ENCODE measurements at places on chromosomes 7 and 10.
A peak's percentile ranks its signal among the peaks of the same experiment; 100 is the strongest.

GRCh38 chr7:144006692-144007042, 6.5 kb downstream of the OR6B1 start:
- no peak for DNase-seq

DNA sequence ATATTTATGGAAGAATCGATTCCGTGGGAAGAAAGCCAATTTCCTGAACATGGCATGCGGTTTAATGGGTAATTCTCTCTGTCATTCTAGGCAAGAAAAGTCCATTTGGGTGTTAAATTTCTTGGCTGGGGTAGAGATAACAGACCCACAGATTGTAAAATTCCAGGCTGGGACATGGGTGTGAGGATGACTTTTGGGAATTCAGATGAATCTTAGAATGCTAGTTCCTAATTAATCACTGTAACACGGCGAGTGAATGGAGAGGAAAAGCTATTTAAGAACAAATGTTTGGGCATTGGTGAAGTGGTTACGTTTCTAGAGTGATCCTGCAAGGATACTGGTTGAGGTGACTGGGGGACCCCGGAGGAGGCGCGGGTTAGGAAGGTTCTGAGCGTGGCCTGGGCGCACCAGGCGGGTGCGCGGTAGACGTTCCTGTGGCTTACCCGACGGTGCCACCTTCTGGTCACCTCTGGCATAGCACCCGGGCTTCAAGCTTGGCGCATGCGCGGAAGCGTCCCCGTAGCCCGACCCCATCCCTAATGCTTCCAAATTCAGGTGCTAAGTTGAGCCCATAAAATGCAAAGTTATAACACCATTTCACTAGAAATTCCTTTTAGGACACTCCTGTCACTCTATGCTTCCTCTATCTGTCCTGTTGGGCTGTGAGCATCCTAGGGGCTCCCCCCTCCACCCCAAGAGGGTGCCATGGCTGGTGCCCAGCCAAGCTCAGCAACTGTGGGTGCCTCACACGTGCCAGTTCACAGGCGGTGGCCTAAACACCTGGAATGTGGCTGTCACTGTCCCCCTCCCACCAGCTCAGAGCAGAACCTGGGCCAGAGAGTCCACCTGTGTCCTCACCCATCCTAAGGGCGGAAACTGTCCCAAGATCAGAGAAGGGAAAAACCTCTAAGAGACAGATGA, 104.4 kb downstream of the PTPRE start:
- DNase-seq = peak; percentile 25

DNA sequence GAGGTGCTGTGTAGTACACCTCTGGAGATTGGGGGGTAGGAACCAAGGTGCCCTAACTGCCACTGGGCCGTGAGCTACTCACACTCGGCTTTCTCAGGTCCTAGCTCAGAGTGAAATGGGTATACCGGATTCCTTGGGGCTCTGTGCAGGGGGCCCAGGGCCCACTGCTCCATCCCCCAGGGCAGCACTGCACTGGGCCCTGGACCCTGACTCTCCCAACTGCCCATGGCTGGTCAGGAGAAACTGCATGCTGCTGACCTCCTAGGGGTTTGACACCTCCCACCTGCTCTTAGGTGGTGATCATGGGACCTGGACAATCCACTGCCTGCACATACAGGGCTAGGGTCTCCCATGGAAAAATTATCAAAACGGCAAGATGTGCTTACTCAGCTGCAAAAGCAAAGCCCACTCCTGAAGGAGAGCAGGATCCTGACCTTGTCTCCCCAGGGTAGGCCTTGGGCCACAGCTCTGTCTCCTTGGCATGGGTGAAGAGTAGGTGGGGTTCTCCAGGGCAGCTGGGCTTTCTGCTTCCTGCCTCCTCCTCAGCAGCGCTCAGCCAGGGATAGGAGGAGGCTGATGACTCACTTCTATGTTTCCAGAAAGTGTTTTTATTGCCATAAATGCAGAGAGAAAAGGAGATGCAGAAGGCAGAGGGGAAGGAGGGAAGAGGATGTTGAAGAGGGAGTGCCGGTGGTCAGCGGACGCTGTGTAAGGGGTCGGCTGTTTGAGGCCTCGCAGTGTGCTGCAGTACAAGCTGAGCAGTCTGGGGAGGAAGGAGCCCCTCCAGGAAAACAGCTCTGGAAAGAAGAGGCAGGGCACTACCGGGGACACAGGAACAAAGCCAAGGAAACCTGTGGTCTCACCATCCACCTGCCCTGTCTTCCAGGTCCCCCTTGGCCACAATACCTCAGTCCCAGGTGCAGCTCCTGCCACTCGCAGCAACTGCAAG, 107.8 kb downstream of the ARHGAP22 start:
- DNase-seq = no peak

- DNase-seq = no peak
Measured at GRCh38 chr10:80485076-80485945, 31.2 kb downstream of the TSPAN14 start.

DNA sequence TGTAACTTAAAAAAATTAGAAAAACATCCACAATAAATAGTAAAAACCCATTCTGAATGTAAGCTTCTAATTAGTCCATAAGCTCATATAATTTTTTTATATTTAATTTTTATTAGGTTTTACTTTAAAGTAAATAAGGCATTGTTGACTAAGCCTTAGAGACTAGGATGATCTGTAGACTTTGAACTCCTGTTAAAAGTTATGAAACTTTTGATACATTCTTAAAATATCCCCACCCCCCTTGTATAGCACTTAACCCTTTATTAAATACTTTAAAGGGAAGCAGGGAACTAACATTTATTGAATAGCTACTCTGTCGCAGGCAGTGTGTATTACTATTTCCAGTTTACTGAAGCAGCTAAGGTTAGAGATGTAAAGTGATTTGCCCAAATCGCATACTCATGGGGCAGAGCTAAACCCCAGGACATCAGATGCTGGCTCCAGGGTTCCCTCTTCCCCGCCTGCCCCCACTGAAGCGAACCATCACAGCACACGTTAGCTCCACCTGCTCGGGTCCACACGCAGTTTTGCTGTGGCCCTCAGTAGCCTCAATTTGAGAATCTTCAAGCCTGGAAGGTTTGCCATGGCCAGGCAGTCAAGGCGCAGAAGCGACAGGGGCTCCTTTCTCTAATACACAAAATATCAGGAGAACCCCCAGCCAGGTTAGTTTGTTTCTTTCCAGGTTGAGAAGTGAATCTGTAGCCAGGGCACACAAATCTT, 762 bp downstream of the PON1 start:
- no peak for DNase-seq

GRCh38 chr7:16270844-16271243, 150.5 kb downstream of the CRPPA start:
- DNase-seq = no peak

DNA sequence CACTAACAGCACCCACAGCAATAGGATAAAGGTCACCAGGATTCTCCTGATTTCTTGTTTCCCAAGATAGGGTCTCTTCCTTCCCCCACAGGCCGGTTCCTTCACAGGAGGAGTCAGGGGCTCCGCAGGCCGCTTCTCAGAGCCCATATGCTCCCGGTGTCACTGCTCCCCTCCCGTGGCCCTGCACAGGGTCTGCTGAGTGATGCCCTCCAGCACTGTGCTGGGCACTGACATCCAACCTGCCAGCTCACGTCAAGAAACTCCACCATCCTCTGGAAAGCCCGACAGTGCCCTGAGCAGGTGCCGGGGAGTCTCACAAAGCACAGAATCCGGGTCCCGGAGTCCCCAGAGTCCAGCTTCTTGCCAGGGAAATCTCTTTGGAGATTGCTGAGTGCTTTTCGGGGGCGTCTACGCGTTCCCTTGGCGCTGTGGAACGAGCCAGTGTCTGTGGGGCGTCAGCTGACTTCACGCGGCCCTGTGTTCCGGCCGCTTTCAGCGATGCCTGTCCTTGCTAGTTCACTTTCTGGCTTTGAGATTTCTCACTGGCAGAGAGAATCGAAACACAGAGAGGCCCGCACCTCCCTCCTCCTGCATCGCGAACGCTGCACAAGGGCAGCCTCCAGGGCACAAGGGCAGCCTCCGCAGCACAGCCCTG, 567.5 kb downstream of the DNAJB6 start:
- DNase-seq = no peak

DNA sequence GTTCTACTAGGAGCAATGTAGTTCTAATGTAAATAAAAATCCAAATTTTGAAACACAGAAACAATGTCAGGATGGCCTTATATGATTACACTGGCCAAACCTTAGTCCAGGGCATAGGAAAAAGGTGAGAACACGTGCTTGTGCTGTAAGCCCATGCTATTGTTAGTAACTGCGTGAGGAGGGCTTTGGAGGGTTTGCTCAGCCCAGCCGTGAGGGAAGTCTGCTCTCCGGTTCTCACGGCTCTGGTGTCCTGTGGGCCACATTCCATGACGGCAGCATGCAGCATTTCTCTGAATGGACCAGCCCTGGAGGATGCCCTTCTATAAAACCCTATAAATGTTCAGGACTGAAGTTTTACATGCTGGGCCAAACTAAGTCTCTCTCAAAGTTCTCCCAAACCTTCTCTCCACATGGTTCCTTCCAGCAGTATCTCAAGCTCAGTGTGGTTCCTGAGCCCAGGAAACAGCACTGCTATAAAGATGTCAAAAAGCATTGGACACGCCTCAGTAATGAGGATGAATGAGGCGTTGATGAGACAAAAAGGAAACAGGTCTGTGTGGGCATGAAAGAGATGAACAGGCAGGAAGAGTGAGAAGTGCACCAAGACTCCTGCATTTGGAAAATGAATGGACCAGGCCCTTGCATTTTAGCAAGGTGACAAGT, 174.8 kb upstream of the CDCA7L start:
- no peak for DNase-seq

- DNase-seq = no peak
Measured at GRCh38 chr10:13571541-13571940, 15.2 kb upstream of the PRPF18 start.

DNA sequence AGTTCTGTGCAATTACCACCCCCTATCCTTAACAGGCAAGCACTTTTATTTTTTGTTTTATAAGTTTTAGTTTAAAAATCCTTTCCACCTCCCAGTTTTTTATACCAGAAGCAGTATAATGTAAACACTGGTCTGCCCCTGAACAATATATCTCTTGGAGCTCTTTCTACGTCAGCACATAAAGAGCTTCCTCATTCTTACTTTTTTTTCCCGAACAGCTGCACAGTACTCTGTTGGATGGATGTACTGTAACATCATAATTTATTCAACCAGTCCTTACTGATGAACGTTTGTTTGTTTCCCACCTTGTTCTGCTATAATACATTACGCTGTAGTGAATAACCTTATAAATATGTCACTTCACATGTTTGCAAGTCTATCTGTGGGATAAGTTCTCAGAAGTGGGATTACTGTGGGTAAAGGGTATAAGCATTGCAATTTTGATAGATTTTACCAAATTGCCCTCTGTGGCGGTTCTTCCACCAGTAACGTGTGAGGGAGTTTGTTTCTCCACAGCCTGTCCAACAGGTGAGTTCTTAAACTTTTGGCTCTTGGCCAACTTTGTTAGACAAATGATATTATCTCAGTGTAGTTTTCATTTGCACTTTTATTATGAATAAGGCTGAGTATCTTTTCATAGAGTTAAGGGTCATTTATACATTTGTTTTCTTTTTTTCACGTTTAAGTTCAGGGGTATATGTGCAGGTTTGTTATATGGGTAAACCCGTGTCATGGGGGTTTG, 32.8 kb downstream of the ADRA2A start:
- no peak for DNase-seq

DNA sequence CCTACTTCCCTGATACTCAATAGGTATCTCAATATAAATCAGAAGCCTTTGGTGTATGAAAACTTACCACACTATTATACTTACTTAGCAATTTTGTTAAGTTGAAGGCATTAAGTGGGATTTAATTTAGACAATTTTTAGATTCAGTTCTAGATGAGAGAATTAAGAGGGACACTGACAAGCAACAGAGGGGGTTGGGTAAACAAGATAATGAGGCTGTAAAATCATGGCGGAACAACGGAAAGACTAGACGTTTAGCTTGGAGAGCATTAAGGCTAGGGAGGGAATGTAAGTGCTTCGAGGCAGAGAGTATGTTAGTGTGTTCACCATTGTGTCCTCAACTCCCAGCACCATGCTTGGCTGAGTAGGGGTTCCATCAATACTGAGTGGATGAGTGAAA, 71.3 kb downstream of the DENND11 start:
- DNase-seq = no peak

DNA sequence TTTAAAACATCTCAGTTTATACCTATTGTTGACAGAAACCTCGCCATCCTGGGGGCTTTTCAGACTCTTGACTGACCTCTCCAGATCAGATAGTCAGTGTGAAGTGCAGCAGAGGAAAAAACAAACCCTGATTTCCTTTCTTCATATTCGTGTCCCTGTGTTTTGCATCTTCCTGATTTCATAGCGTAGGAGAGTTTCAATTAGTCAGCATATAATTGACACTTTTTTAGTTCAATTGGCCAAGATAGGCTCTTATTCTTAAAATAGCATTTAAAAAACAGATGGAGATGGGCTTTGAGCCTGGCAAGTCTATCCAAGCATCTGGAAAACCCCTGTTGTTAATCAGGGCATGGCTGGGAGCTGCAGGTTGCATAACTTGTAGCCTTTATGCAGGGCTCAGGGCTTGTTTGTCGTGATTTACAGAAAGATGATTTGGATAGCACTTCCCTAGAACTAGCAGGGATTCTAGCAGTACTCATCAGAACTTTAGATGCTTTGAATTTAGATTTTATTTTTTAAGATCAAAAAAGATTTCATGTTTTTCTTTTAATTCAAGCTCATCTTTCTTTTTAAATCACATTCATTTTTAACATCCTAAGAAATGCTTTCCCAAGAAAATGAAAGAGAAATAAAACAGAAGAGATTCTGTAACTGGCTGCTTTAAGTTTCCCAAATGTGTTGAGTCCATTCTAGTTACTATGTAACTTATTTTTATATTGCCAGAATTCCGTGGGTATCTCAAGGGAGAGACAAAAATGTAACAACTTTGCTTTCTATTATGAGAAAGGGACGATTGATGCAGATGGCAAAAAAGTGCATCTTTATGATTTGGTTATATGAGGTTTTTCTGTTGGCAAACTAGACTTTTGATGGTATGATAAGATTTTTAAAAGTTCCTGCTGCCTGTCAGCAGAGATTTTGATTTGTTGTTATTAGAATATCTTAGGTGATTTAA, 270.8 kb upstream of the FZD8 start:
- DNase-seq = no peak

- DNase-seq = no peak
Measured at GRCh38 chr10:97338041-97338440, 3.5 kb upstream of the FRAT2 start.

DNA sequence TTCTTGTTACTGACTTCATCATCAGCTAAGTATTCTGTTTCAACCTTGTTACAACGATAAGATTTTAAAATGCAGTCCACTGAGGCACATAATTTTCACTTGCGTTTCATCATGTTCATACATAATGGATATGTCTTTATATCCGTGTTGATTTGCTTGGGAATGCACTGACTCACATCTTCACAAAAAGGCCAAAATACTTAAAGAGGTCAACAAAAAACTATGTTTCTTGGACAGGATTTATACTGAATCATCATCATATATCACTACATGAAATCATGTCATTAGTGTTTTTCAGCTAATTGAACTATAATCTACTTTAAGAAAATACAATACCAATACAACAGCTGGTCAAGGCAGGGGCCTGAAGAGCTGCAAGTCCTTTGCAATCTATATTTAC, 324.5 kb upstream of the KLF6 start:
- no peak for DNase-seq

All from NCI-H2227 treated with DMSO at 0.1 percent for 48 hours (cell line).